Neural crest cell (in vitro differentiated cells): ENCODE measurements at places on chromosomes 7 and 10.

DNA sequence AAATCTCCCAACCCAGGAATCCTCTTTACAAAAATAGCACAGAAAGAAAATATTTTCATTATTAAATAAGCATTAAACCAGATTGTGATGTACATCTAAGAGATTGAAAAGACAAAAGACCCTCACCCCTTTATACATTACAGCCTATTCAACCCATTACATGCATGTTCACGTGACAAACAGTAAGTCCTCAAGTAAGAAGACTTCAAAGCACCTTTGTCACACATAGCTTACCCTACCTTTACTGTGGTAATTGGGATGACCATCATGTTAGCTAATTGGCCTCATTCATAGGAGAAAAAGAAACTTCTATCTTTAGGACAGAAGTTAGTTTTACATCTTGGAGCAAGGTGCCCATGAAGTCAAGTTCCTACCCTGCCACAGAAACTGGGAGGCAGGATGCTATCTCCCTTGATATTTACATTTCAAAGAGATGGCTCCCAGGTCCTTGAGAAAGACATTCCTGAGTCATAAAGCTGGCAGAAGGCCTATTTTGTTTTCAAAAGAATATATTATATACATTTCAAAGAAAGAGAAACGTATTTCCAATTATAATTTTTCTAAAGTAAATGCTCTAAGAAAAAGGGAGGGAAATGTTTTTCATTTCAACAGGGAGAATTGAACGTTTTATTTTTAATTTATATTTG, 48.1 kb downstream of the GNAI1 start:
- no peak for DNase-seq

DNA sequence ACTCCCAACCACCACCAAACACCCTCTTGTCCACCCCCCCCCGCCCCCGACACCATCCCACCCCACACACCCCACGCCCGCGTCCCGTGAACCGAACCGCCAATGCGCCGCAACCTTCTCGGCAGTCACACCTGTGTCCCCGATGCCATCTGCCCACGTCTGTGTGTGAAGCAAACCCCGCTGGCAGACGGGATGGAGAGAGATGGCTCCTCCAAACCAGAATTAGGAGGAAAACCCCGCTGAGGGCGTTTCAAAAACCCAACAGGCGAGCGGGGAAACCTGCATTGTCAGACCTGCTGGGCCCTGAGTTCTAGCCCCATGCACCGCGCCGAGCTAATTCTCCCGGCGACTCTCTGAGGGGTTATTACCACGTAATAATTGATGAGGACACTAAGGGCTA, 28.6 kb upstream of the KCNK18 start:
- DNase-seq: no peak

DNA sequence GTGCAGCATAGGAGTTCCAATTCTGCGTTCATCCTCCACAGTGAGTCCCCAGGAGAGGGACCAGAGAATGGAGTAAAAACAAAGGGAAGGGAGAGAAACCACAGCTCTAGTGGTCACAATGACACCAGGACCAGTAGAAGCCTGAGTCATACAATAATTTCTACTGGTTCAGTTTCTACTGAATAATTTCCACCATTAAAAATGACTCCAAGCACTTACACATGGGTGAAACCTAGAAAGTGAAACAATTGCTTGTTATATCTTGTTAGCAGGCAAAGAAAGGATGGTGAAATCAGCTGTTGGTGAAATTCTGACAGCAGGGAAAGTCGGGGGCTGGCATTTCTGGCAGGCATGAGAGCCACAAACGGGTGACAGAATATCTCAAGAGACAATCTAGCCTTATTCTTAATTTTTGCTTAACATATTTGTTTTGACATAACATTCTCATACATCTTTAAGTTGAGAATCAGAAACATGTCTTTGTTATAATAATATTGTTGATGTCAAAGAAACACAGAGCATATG, 1065.8 kb upstream of the C7orf33 start:
- no peak for DNase-seq

- no peak for DNase-seq
Observed at GRCh38 chr10:35306852-35307251, 29.5 kb upstream of the CCNY start.

DNA sequence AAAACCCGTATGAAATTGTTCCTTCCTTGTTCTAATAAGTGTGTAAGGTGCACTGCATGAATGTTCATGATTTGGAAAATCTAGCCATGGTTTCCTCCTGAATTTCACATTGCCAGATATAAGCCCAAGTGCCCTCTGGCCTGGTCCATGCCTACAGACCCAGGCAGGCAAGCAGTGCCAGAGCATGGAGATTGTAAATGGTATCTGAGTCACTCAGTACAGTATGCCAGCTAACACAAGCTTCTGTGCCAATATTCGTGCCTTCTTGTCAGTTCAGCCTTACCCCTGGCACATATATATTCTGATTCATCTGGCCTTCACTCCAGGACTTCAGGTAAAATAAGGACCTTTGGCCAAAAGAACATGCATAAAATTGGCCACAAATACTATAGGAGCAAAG, 38.4 kb upstream of the PDE1C start:
- DNase-seq: no peak

- DNase-seq: no peak
Observed at GRCh38 chr7:77687100-77687746, 9.0 kb upstream of the RSBN1L start.

DNA sequence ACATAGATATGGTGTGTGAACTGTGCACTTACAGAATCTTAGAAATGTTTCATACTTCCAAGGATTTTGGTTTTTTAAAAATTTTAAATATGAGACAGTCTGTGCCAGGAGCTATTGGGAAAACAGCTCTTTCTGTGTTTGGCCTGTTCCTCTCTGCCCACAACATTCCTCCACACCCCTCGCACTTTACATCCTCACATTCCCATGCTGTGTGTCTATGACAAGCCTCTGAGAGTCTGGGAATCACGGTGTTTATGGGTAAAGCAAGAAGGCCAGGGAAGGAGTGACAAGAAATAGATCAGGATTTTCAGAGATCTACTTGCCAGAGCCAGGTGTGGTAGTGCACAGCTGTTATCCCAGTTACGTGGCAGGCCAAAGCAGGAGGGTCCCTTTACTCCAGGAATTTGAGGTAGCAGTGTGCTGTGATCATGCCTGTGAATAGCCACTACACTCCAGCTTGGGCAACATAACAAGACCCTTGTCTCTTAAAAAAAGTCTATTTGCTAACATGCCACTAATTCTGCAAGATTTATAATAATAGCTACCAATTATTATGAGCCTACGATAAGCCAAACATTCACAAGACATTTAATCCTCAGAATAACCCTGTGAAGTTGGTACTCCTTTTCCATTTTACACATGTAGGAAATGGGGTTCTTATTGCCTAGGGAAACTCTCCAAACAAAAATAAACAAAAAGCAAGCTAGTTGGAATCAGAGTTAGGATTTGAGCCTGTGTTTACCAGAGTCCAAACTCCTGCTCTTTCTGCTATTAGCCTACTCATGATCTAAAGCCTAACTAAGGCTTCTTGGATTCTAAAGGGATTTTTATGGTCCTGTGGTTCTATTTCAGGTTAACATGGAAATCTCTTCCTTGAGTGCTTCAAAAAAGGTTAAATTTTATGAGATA, 168.3 kb upstream of the SP8 start:
- DNase-seq: no peak

GRCh38 chr7:77313085-77313484, 103.1 kb downstream of the GSAP start:
- DNase-seq: no peak

DNA sequence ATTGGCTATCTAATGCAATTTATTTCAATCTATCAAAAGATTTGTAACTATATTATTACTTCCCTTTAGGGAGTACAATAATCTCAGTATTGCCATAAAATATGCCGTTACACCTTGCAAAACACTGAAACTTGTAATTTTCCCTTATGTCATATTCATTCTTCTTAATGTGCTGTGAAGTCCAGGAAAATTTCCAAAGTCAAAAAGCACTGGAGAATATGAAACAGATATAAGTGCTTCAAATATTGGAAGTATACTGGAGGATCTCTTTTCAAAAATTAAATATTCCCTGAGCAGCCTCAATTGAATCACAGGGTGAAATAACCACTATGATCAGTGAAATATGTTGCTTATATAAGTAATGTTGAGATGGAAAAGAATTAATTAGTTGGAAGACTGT, 356.0 kb downstream of the PPP1R3A start:
- DNase-seq: no peak

GRCh38 chr7:30771880-30772425, 736 bp downstream of the MINDY4 start:
- no peak for DNase-seq

GRCh38 chr10:44039599-44039998, 345.3 kb downstream of the CXCL12 start:
- no peak for DNase-seq

GRCh38 chr7:129356176-129356575, 78.1 kb upstream of the STRIP2 start:
- no peak for DNase-seq

GRCh38 chr10:60578217-60578616, 188.5 kb upstream of the ANK3 start:
- no peak for DNase-seq

GRCh38 chr10:17742918-17743317, 9.1 kb upstream of the TMEM236 start:
- peak; percentile 70 for DNase-seq

GRCh38 chr10:50540069-50540825, 83.5 kb downstream of the SGMS1 start:
- no peak for DNase-seq

- no peak for DNase-seq
Observed at GRCh38 chr10:34219753-34220548, 595.1 kb downstream of the PARD3 start.

- no peak for DNase-seq
Observed at GRCh38 chr7:95691464-95691863, 80.9 kb upstream of the DYNC1I1 start.

- no peak for DNase-seq
Observed at GRCh38 chr7:157140511-157140905, 1.8 kb downstream of the UBE3C start.

DNA sequence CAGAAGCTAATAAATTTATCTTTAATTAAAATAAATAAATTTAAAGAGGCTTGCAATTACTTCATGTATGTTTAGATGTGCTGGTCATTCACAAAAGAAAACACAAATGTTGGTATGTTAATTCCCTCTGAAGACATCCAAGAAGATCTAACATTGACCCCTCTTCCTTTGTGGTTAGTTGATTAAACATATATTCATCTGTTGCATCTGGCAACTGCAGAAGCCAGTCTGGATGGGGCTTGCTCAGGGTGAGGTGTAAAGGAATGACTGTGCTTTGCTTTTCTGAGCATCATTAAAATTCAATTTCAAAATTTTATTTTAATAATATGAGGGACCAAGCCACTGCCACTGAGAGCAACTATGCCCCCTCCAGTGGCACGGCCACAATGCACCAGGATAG, 36.4 kb upstream of the FERD3L start:
- DNase-seq: no peak

DNA sequence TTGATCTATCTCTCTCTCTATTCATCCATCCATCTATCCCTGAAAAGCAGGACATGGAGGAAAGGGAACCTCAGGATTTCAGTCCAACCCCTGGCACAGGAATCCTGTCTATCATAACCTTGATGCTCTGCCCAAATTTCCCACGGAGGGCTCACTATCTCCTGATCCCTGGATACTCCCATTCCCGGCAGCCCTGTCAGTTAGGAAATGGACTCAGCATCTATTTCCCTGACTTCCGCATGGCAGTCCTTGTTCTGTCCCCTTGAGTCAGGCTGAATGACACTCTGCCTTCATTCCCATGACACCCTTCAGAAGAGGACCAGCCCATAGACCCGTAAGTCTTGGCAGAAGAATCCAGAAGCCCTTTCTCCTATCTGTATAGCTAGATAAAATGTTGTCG, 77.7 kb downstream of the VWA2 start:
- DNase-seq: no peak

DNA sequence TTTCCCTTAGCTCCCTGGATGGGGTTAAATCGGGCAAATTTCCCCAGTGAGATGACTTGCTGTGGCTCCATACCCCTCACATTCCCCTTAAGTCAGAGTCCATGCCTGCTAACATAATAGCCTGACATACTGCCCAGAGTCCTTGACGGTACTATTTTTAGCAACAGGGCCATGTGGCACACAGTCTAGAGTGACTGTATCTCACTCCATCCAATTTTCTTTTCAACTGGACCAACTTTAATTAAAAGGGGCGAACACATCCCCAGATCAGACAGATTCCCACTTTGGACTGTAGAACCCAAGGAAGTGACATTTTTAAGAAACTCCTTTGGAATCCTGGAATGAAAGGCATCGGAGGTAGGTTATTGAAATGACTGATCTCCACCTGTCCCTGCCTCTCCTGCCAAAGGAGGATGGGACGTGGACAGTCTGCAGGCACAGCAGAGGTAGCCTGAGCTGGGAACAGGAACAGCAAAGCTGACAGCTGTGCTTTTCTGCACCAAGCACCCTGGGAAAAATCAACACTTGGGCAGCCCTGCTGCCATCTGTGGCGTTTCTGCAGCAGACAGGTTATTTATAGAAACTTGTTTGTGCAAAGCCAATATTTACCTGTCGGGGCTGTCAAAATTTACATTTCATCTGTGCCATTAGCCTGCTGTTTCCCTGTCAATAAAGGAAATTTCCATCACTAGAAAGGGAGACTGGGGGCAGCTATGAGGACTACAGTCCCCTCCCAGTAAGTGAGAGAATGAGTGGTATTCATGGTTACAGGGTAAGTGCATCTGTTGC, 221.5 kb upstream of the AOAH start:
- no peak for DNase-seq

GRCh38 chr7:142797391-142798377, 26.9 kb downstream of the PRSS2 start:
- no peak for DNase-seq

DNA sequence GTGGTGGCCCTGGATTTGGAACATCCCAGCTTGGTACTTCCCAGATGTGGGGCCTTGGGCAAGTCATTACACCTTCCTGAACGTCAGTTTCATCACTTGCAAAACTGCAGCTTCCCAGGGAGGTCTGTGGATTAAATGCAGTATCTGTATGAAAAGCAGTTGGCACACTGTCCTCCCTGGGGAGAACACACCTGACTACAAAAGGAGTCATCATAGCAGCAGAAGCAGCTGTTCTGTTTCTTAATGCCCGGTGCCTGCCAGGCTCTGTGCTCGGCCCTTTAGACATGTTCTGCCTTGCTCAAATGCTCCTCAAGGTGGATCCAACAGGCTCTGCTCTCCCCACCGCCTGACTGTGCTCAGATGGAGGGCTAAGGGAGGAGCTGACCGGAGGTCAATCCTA, 31.0 kb downstream of the CDCA7L start:
- no peak for DNase-seq

- no peak for DNase-seq
Observed at GRCh38 chr7:288671-289101, 1.3 kb upstream of the FOXL3 start.
